ENCODE measurements at places on chromosomes 1 and 21. TPM values are rescaled to one million over a fixed set of nuclear protein-coding genes. Genes with fewer than 3 reads are reported as not detected.

DNA sequence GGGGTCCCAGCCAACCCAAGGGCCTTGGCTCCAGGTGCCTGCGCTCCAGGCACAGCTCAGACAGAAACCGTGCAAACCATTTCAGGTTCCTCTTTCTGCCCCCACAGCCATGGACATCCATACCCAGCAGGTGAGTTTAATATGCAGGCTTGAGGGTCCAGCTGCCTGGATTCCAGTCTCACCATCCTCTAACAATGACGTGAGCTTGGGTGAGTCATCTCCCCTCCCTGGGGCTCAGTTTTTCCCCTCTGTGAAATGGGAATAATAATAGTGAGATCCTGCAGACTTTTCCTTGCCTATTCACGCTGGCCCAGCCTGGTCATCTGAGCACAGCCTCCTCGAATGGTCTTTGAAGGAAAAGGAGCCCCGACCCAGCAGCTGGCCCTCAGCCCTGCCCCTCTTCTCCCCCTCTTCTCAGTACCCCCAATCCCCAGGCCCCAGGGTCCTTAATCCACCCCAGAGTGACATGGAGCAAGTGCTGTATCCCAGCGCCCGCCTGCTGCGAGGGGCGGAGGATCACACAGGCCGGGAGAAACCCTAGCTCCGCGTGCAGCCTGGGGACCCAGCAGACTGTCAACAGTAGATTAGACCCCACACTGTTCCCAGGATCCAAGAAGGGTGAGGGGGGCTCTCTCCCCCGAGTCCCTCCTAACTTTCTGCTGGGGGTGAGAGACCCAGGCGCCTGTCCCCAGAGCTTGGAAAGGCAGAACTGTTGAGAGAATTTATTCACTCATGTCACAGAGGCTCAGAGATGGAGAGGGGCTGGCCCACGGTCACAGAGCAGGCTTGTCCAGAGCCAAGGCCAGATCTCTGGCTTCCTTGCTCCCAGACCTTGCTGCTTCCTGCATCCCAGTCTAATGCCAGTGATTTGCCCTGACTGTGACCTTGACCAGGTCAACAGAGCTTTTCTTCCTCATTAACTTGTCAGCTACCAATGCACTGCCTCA is 49.2 kb downstream of the TAS1R2 start:
- DNase-seq, result no peak

GRCh38 chr1:154794608-154795007 is 75.5 kb downstream of the KCNN3 start:
- DNase-seq, result no peak

GRCh38 chr1:59238993-59239392 is 57.9 kb upstream of the FGGY start:
- no peak for DNase-seq

- no peak for DNase-seq
These were observed 4.7 kb upstream of the HHAT start for GRCh38 chr1:210323957-210324356.

DNA sequence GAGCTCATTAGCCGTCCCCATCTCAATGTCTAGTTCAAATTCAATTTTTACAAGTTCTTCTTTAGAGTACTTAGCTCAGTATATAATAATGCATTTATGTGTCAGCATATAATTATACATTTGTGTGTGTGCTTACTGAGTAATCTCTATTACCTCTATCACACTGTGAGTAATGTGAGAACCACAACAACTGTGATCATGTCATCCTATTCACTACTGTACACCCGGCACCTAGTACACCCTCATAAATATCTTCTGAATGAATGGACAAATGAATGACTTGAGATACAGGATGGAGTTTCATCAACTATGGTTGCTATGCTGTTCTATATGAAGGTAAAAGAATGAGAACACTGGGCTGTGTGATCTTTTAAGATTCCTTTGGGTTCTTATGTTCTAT is 124.0 kb downstream of the GPATCH2 start:
- no peak for DNase-seq

GRCh38 chr1:198907423-198907746 is 268.5 kb downstream of the PTPRC start:
- DNase-seq, result no peak

The UBE2Q1 gene
- 41.3 TPM for total RNA-seq

The ERICH3 gene
- 5.7 TPM for total RNA-seq

GRCh38 chr21:28791595-28792282 is 200.9 kb downstream of the LTN1 start:
- DNase-seq, result no peak

The PROK1 gene
- 0.17 TPM for total RNA-seq

DNA sequence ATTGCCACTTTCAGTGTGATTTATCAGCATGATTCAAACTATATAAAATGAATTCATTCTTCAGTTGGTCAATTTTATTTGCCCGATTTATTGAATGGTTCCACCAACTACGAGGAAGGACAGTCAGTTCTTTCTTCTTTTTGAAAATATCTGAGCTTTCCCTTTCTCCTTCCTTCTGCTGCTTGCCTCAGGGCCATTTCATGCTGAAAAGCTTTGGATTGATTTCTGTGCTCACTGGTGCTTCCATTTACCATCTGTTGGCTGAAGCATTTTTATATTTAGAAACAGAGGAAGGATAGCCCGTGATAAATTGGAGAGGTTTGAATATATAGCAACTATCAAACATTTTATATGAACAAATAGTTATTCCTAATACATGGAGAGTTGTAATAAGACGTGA is 68.9 kb upstream of the ADAMTS5 start:
- peak; percentile 14 for DNase-seq

- DNase-seq, result no peak
These were observed 59.9 kb downstream of the TOR3A start for GRCh38 chr1:179141592-179142251.

The TSACC gene
- total RNA-seq, result not detected

The TIMM17A gene
- 76.7 TPM for total RNA-seq

DNA sequence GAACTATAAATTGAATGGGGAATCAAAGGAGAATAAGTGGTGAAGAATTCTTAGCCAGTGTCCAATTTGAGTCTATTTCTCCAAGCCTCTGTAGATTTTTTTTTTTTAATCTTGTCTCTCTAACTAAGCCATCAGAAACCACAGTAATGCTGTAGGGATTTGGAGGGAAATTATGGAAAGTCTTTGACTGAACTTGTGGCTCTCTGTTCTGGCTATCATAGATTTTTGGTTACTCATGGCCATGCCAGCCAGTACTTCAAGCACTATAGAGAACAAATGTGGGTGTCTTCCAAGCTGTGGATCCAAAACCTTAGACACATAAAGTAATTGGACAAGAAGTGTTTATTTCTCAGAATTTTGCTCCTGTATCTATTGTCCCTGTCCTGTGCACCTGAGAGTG is 147.9 kb downstream of the LRRC40 start:
- no peak for DNase-seq

- no peak for DNase-seq
These were observed 9.9 kb upstream of the CTBS start for GRCh38 chr1:84584126-84584525.

DNA sequence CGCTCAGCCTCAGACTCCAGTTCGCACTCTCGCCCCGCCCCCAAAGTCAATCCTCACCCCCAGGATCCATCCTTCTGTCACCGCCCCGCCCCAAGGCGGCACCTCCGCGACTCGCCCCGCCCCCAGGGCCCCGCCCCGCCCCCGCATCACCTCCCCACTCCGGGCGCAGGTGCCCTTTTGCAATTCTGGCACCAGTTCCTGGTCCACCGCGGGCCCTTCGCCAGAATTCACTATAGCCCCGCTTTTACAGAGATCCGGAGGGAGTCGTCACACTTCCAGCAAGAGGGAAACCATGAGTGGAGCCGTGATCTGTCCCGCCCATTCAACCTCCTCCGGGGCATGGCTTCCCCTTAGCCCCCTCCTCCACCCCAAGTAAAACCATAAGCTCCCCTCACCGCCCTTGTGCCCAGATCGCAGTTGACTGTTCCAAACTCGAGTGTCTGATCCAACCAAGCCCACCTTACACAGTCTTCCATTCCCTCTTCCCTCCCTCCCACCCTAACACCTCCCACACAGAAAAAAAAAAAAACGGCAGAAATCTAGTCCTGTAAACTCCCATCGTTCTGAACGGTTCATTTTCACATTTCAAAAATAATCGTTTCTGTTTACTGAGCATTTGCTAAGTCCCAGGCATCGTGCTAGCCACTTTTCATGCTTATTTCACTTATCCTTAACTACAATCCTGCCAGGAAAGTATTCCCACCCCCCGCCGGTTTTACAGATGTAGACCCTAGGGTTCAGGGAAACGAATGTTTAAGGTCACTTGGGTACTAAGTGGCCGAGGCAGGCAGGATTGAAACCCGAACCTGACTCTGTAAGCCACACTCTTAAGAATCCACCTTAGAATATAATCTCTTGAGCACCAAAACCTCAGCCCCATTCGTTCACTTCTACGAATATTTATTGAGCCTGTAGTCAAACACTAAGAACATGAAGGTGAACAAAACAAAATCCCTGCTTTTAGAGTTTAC is 1.3 kb upstream of the DNAJC16 start:
- DNase-seq, result no peak

DNA sequence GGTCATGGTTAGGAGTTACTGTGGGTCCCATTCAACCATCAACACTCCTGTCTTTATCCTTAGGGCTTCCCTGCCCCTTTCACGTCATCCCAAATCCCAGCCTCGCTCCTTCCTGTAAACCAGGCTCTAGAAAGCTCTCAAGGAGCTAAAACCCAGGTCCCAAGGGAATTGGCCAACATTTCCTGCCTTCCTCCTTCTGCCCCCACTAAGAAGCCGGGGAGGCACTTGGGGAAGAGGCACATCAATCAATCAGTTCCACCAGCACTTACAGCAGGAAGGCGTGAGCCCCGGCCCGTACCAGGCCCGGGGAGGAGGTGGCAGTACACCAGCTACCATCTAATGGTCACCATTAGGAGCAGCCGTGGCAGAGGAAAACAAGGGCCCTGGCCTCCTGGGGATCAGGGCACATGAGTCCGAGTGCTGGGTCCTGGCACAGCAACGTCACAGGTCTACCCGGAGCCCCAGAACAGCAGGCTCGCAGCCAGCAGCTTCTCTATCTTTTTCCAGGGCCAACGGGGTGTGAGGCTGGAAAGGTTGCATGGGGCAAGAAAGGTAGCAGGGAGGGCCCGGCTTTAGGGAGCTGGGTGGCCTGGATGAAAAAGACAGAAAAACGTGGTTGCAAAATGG is 108.6 kb downstream of the CASZ1 start:
- DNase-seq, result no peak

- no peak for DNase-seq
These were observed 15.5 kb downstream of the TMEM59 start for GRCh38 chr1:54037476-54037875.

The CD1D gene
- 0.99 TPM for total RNA-seq

The ANXA9 gene
- 2.6 TPM for total RNA-seq

DNA sequence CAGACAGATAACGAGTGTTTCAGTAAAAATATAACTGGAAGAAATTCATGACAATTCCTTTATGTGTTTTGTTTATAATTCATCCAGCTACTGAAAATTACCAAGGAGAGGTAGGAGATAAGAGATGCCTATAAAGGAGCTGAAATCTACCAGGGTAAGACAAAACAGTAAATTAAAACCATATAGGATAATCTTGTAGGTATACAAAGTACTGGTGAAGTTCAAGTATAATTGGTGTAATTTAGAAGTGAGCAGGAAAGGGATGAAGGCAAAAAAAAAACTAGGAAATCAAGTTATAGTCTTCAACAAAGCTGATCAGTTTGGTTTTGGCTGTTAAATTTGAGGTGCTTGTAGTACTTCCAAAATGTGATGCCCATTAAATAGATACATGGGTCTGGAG is 1.2 kb upstream of the WARS2 start:
- DNase-seq, result no peak

DNA sequence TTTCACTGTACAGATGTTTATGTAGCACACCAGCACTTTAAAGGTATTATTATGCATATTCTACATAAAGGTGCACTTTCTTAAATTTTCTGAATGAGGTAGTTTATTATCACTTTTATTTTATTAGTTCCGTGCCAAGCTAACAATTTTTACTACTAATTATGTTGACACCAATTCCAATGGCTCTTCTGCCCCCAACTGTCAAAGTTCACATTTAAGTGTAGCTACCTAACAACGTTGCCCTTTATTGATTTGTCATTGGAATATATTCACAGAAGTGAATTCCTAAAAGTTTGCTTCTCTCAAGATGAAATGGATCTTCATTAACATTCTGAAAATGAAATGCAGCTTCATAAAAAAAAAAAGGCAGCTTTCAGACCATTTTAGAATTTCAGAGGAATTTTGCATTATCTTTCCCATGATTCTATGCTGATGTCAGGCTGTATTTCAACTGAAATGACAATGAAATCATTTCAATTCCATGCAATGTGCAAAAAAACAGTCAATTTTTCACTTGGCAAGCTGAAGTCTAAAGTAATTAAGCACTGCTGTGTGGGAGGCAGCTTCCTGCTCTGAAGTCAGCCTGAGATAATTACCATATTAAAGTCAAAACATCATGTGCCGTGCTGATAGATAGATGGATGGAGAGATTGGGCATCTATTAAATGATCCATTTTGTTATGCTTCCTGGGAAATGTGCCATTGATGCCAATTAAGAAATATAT is 229.2 kb downstream of the TTLL7 start:
- no peak for DNase-seq

GRCh38 chr1:21350202-21350885 is 60.1 kb upstream of the ECE1 start:
- peak; percentile 82 for DNase-seq

DNA sequence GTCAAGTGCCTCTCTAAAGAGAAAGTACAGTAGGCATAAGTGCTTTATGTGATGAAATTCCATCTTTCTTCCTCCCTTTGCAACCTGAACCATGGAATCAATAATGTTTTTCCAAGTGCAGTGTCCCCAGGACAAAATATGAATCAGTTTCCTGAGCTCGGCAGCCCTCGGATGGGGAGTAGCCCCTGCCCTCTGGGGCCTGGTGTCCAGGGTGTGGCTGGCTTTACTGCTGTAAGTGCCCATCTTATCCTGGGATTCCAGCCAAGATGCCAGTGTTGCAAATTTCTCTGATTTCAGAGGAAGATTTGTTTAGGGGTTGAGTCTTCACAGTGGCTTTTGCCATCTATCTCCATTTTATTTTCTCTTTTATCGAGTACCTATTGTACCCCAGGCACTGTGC is 40.5 kb upstream of the SRP9 start:
- DNase-seq, result no peak

GRCh38 chr1:229579059-229579673 is 20.7 kb upstream of the ABCB10 start:
- DNase-seq, result peak; percentile 78

DNA sequence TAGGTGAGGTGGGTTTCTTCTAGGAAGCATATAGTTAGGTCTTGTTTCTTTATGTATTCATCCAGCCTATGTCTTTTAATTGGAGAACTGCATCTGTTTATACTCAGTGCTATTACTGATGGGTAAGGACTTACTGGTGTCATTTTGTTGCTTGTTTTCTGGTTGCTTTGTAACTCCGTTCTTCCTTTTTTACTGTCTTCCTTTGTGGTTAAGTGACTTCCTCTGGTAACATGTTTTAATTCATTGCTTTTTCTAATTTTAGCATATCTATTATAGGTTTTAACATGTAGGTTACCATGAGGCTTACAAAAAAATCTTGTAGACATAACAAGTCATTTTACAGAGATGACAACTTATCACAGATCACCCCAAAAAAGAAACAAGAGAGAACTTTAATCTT is 160.8 kb downstream of the VAV3 start:
- DNase-seq, result no peak

Measured in spinal cord (tissue), 10 donors.